ENCODE measurements at places on chromosomes 7 and 10.

GRCh38 chr10:75400771-75401568 lies 594 bp downstream of the ZNF503 start:
- no peaks in the 10 kb centered on the region for H3K4me1 ChIP-seq
- DNase-seq, result peak; percentile 68
- H3K36me3 ChIP-seq, result no peaks in the 10 kb centered on the region
- H3K4me3 ChIP-seq, result peak overlapping the region; percentile 54
- no peaks in the 10 kb centered on the region for H3K27me3 ChIP-seq

DNA sequence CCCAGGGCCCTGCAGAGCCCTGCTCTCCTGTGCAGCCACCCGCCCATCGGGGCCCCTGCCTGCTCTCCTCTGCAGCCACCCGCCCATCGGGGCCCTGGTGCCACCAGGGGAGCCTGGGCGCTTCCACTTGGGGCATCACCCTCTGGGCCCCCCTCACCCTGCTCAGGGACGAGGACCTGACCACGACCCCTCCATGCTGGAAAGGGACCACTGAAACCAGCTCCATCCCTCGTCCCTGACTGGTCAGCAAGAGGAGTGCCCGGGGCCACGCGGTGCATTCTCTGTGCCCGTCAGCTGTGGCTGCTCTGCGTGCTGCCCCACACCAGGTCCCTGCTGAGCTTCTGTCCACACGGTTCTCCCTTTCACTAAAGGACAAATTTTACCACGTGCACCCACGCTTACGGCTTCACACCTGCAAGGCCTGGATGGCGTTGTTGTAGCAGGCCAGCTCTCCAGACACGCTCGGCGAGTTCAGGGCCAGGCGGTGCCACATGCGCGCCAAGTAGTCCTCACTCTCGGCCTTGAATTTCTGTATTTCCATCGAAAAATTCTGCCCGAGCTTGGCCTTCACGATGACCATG lies 57.6 kb downstream of the CFAP46 start:
- no peak overlapping the region for H3K4me3 ChIP-seq
- no peaks in the 10 kb centered on the region for H3K4me1 ChIP-seq
- H3K27me3 ChIP-seq, result no peaks in the 10 kb centered on the region

GRCh38 chr10:16009785-16010184 lies 149.5 kb upstream of the MINDY3 start:
- H3K4me3 ChIP-seq, result no peak overlapping the region
- no peaks in the 10 kb centered on the region for H3K4me1 ChIP-seq
- H3K36me3 ChIP-seq, result no peaks in the 10 kb centered on the region

GRCh38 chr7:28473571-28474281 lies 61.4 kb downstream of the CREB5 start:
- no peak for DNase-seq
- no peaks in the 10 kb centered on the region for H3K36me3 ChIP-seq
- H3K27me3 ChIP-seq, result no peaks in the 10 kb centered on the region
- H3K4me3 ChIP-seq, result no peak overlapping the region

- no peaks in the 10 kb centered on the region for H3K4me1 ChIP-seq
- DNase-seq, result no peak
- H3K27me3 ChIP-seq, result no peaks in the 10 kb centered on the region
- H3K36me3 ChIP-seq, result no peaks in the 10 kb centered on the region
- no peak overlapping the region for H3K4me3 ChIP-seq
Observed at GRCh38 chr10:24277771-24278170, 68.8 kb downstream of the KIAA1217 start.

- no peaks in the 10 kb centered on the region for H3K36me3 ChIP-seq
- peak; percentile 4 for DNase-seq
- no peak overlapping the region for H3K27ac ChIP-seq
- H3K4me3 ChIP-seq, result no peak overlapping the region
- peaks cover 5% of the 10 kb centered on the region for H3K27me3 ChIP-seq
Observed at GRCh38 chr10:128337860-128338378, 211.7 kb upstream of the MKI67 start.

GRCh38 chr10:51691135-51691534 lies 8.3 kb downstream of the CSTF2T start:
- H3K4me1 ChIP-seq, result no peaks in the 10 kb centered on the region
- no peaks in the 10 kb centered on the region for H3K36me3 ChIP-seq

GRCh38 chr10:20535897-20536881 lies 360.9 kb downstream of the NEBL start:
- no peaks in the 10 kb centered on the region for H3K4me1 ChIP-seq
- H3K36me3 ChIP-seq, result no peaks in the 10 kb centered on the region
- DNase-seq, result no peak
- H3K4me3 ChIP-seq, result no peak overlapping the region

DNA sequence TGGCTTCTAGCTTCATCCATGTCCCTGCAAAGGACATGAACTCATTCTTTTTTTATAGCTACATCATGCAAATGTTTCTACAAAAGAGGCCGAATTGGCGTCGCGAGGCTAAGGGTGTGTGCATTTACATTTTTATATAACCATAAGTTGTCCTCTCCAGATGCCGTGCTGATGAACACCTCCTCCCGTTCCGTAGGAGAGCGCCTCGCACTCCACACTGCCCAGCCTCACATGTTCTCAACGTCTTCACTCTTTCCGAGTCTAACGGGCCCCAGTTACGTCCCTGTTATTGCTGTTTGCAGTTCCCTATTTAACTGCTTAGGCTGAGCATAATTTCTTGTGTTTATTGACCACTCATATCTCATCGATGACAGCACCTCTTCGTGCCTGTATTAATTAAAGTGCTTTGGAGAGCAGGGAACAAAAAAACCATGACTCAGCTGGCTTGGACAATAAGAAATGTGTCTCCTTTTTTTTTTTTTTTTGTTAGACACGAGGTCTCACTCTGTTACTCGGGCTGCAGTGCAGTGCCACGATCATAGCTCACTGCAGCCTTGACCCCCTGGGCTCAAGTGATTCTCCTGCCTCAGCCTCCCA lies 113.5 kb upstream of the SDK1 start:
- no peak overlapping the region for H3K27ac ChIP-seq
- no peaks in the 10 kb centered on the region for H3K36me3 ChIP-seq
- no peaks in the 10 kb centered on the region for H3K27me3 ChIP-seq
- no peak for DNase-seq

- no peak overlapping the region for H3K4me3 ChIP-seq
- H3K27me3 ChIP-seq, result no peaks in the 10 kb centered on the region
- H3K36me3 ChIP-seq, result peaks cover 15% of the 10 kb centered on the region
- DNase-seq, result no peak
Observed at GRCh38 chr10:35058134-35058533, 32.0 kb downstream of the CUL2 start.

Data from small intestine (tissue), 16 donors.